Fibroblast of skin of scalp (primary cell): ENCODE measurements at places on chromosomes 1 and 21.

DNA sequence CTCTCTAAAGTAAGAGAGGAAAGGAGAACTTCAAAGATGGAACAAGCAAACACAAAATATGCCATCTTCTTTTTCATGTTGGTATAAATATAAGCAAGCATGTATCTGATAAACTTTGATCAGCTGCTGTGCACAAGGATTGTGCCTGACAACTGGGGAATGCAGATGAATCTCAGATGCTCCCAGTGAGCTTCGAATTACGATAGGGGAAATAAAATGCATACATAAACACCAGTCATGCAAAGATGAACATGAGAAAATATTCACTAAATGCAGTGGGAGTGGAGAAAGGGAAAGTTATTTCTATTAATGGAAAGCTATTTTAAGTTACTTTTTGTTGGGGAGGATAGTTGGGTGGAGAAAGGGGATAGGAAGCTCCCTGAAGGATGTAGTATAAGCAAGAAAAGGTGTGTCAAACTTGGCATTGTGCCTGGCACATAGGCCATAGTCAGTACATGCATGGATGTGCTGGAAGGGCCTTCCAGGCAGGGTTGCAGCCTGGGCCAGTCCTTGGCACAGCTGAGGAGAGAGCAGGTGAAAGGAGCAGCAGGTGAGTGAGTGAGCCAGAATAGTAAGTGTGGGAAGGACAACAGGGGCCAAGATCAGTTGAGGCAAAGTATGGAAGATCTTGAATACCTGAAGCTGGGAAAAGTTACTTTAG, 57.8 kb upstream of the PGD start:
- DNase-seq: no peak

GRCh38 chr1:166738873-166739272, 100.4 kb upstream of the POGK start:
- no peak for DNase-seq

GRCh38 chr1:17213782-17214148, 8.8 kb downstream of the PADI1 start:
- DNase-seq: peak; percentile 23

DNA sequence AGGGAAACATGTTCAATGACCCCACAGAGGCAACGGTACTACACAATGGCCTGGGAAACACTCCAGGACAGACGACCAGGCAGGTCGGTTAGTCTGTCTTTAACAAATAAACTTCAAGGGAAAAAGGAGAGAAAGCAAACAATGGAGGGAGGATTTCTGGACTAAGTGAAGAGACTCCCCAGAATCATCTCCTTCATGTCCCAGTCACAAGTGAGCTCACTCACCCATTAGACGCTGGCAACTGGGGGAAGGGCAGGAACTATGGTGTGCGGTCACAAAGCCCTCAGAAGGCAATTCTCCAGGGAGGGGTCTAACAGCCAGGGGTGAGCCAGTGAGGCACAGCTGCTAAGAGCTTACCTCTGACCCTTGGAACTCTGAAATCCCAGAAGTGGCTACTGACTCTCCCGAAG, 55.7 kb upstream of the NADK start:
- DNase-seq: peak; percentile 40

DNA sequence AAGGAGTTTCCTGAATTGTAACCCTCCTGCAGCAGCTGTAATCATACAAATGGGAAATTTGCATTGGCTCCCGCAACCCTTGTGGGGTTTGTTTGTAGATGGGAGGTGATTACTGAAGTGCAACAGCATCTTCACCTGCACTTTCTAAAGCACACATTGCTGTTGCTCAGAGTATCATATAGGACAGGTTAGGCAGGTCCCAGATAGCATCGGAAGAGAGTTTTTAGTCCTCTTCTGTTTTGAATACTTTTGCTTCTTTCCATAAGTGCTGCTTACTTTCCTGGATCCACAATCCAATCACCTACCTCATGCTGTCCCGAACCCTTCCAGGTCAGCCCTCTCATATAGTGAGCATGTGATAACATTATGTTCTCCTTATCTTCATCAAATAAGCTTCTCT, 300.4 kb downstream of the PTPRC start:
- DNase-seq: no peak

DNA sequence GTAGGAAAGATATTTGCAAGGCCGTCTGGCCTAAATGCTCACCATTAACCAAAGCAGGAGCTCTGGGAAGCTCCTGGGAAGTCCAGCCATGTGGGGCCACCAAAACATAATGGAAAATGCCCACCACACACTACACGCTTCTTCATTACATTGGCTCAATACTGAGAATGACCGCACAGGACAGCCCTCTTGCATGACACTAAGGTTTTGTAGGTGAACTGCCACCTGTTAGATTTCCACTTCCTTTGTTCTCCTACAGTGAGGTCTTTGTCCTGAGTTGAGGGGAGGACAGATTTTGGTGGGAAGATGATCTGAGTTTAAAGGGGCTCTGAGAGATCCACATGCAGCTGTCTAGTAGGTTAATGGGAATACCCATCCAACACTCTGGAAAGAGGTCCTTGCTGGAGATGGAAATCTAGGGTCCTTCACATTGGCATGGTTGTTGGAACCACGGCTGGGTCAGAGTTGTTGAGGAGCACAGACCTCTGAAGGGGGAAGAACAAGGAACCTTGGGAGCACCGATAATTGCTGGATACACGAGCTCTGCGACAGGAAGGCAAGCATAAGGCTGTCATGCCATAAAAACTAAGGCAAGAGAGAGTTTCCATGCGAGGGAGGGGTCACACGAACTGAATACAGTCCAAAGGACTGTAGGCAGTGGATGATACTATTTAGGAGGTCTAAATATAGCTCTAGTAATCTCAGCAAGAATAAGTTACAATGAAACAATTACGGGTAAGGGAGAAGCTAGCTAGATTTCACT, 105.5 kb upstream of the IRF2BP2 start:
- DNase-seq: no peak

- no peak for DNase-seq
Measured at GRCh38 chr21:37623183-37623582, 256.6 kb downstream of the DYRK1A start.

DNA sequence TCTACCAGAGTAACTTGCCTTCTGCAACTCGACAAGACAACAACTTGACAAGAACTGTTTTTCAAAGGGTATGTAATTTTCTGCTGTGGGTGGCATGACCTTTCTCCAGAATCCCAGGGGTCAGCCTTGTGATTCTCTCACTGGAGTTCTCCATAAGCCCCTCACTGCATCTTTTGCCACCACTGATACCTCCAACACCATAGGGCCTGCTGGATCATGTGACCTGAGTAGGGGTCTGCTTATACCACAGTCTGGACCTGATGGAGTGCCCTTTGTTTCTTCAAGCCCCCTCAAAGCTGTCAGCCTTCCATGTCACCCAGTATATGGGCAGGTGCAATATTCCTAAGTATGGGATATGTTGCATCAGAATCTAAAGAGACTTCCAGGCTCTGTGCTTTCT, 31.6 kb upstream of the DIPK1A start:
- no peak for DNase-seq

- DNase-seq: peak; percentile 57
Measured at GRCh38 chr1:13960375-13960987, 260.5 kb downstream of the PRDM2 start.

DNA sequence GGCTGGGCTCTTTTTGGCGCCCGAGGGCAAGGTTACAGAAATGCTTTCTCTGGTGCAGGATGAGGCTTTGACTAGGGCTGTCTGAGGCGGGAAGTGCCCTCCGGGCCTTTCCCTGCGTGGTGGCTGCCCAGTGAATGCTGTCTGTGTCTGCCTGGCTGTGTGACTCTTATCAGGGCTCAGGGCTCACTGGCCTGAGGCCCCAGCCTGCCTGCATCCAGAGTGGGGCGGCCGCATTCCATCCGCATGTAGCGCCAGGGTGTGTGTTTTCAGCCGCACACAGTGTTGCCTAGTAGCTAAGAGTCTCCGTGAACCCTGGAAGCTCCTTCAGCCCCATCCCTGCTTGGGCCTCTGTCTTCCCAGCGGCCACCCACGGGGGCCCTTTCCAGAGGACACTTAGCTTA, 59.1 kb downstream of the FAAP20 start:
- DNase-seq: peak; percentile 76

- peak; percentile 58 for DNase-seq
Measured at GRCh38 chr1:113677250-113678158, 81.8 kb downstream of the PHTF1 start.

GRCh38 chr21:45874716-45875415, 106.7 kb upstream of the COL6A1 start:
- DNase-seq: peak; percentile 96

DNA sequence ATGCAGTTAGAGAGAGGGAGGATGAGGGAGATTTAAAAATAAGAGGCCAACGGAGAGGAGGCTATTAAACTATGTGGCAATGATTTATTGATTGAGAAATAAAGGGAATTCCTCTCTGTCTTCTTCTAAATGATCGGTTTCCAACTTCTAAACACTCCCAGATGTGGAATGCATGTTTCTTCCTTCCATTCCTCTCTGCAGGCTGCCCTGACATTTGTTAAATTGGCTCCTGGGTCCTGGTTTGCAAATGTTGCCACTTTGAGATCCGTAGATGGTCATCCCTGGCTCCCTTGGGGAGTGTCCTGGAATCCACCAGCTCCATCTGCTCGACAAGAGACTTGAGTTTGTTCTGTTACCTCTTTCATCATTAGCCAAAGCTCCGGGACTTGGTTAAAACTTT, 10.3 kb upstream of the C1orf198 start:
- DNase-seq: peak; percentile 98

- DNase-seq: no peak
Measured at GRCh38 chr1:37656881-37657280, 22.2 kb upstream of the RSPO1 start.

GRCh38 chr1:163141556-163141955, 61.2 kb downstream of the RGS5 start:
- DNase-seq: no peak

- no peak for DNase-seq
Measured at GRCh38 chr1:110515891-110516290, 3.1 kb downstream of the KCNA10 start.

DNA sequence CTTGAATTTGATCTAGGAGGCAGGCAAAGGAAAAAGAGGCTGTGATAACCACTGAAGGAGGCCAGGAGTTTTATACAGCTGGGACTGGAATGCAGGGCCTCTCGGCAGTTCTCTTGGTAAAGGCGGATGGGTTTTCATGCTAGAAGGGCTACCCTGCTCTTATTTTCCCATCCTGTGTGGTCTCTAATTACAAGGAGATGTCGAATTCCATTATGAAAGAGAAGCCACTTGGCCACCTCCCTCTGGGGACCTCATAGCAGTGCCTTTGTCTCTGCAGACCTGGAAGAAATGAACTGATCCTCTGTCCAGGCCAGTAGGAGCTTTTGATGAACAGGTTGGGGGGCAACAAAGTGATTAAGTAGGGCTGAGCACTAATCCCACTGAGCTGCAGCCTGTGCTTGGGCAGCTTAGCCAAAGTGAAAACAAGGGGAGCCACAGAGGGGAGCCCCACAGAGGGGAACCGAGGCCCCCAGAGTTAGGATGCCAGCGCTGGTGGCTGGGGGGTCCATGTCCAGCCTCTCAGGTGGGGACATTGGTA, 42.2 kb upstream of the BCAR3 start:
- no peak for DNase-seq

GRCh38 chr1:1432951-1433803, 2.3 kb upstream of the VWA1 start:
- no peak for DNase-seq

GRCh38 chr1:22518379-22518778, 44.9 kb upstream of the EPHA8 start:
- DNase-seq: no peak

- no peak for DNase-seq
Measured at GRCh38 chr1:180182643-180183311, 28.1 kb downstream of the QSOX1 start.

GRCh38 chr1:69403756-69404320, 163.9 kb upstream of the LRRC7 start:
- DNase-seq: no peak

DNA sequence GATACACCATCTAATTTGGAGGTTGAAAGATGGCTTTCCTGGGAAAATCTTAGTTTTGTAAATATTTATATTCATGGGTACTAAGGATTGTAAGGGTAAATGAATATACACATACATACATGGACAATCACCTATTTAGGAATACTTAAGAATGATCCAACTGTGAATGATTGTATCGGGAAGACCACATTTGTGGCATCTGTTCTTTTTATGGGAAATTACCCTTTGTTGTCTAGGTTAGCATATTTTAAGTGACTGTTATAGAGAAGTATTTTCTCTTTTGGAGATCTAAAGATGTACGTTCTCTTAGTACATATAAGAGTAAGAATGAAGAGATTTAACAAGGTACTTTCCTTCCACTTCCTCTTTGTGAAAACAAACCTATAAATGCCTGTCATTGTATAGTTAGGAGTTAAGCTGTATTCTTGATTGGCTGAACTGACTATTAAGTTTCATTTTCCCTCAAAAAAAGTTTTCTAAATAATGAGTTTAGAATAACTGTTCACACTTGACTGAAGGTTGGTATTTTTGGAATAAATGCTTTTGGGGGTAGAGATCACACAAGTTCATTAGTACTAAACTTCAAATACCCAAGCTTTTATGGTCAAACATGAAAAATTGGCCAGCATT, 26.7 kb downstream of the SNX7 start:
- DNase-seq: no peak

DNA sequence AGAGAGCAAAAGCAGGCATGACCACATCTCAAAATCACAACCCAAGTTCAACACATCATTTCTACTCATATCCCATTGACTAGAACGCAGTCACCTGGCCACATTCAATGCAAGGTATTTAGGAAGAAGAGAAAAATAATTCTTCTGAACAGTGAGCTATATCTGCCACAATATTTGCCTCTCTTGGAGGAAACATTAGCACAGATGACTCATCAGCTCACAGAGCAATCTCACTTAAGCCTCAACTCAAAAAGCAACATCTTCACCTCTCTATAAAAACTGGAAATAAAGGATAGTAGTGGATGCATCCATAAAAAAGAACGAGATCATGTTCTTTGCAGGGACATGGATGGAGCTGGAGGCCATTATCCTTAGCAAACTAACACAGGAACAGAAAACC, 143.9 kb upstream of the FMN2 start:
- no peak for DNase-seq

GRCh38 chr1:15847893-15848142, 311 bp downstream of the SPEN start:
- no peak for DNase-seq

- DNase-seq: no peak
Measured at GRCh38 chr1:102032534-102032933, 35.8 kb upstream of the OLFM3 start.

DNA sequence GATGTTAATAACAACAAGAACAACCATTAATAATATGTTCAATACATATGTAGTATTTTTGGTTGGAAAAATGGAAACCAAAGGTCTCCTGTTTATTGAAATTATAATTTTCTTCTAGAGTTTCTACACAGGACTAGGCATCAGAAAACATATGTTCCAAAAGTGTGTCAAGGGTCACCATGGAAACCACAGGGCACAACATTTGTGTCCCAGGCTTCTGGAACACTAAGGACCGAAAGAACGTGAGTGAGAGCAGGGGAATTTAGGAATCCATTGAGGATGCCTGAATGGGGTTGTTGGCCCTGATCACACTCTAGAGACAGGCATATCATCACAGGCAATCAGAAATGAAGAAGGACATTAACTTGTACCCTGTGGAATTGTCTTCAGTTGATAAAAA, 7.5 kb upstream of the CDC14A start:
- no peak for DNase-seq

- no peak for DNase-seq
Measured at GRCh38 chr1:184626076-184627006, 128.3 kb downstream of the EDEM3 start.

GRCh38 chr1:51517361-51518032, 1.6 kb downstream of the EPS15 start:
- DNase-seq: peak; percentile 5
